Activated CD4-positive, alpha-beta T cell treated with anti-CD3 and anti-CD28 coated beads for 1 hour (primary cell): ENCODE measurements at places on chromosomes 3 and 15.

DNA sequence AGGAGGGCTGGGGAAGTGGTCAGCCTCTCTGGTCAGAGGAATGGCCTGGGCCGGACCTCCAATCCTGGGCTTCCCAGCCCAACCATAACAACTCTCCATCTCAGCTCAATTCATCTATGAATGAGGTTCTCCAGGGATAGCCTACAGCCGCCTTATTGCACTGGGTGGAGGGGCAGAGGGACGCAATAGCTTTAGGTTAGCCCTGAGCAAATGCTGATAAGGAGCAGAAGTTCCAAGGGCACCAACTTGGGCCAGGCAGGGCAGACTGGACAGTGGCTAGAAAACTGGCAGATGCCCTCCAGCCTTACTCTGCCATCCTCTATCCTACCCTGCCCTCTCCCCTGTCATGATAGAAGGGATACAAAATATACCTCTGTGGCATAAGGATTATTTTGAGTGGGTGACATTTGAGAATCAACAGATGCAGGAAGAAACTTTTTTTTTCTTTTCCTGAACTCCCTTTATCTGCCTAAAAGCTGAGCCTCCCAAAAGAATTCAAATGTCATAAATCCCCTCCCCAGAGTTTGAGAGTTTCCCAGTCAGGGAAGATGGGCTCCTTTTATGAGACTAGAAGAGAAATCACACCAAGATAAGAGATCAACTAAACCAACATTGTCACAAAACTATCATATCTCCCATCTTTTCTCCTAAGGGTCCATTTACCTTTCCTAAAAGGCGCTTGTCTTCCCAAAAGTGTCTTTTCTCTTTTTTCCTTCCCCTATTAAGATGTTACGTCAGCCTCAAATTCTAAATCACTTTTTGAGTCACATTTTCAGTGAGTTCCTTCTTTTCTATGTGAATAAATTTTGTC is 40.4 kb upstream of the C15orf39 start:
- no peak for DNase-seq

DNA sequence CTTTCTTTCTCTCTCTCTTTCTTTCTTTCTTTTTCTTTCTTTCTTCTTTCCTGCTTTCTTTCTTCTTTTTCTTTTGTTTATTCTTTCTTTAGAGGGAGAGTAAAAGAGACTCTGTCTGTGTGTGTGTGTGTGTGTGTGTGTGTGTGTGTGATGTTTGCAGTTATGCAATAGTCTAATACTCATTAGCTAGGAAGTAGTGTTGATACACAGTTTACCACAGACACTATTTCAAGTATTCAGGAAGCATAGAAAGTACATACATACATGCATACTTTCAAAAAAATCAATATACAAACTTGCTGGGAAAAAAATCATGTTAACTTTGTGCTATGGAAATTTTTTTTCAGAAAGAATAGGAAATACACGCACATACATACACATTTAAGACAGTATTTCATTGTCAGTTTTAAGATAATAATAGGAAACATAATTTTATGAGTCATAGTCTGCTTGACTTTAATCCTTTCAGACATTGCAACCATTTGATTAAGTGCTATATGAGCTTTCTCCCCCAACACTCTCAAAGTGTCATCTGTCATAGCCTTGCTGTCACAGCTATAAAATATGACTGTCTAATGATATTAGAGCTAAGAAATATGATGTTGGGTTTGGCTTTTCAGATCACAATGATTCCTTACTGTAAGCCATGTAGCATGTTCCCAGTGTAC is 74.9 kb upstream of the EPHA3 start:
- no peak for DNase-seq

- no peak for DNase-seq
These were observed 11.7 kb downstream of the EDEM1 start for GRCh38 chr3:5198986-5199731.

- DNase-seq: no peak
These were observed 36.9 kb upstream of the FILIP1L start for GRCh38 chr3:100151024-100151707.

DNA sequence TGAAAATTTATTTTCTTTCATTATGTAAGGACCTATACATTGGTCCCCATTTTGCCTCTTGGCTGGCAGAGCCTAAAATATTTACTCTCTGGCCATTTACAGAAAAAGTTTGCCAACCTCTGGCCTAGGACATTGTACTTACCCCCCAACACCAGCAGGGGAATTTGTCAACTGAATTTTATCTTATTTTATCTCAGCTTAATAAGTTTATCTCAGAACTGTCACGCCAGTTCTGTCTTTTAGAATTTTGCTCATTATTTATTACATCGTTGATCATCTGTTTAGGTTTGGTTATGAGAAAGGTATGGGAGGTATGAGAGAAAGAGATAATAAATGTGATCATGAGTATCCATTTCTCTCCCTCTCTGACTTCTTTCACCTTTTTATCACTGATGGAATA is 38.3 kb downstream of the CHD2 start:
- DNase-seq: no peak

DNA sequence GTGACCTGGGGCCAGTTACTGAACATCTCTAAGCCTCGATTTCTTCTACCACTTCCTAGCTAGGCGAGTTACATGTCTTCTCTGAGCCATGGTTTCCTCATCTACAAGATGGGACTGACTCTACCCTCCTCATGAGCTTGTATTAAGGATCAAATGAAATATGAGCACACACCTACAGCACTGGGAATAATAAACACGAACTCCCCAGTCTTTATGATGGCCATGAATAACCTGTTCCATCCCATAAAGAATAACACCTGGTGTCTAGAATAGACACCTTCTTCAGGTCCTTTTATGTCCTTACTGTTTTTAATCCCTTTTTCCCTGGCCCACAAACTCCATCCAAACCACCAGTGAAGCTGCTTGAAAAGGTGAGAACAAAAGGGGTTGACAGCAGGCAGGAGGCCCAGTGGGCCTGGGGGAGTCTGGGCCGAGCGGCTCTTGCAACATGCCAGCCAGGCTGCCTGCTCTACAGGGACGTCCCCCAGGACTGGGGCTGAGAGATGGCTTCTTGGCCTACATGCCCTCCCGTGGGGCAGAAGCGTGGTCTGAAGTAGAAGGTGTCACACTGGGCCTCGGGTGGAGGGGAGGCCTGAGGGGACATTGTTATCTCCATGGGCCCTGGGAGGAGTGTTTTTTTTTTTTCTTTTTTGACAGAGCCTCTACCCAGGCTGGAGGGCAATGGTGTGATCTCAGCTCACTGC is 178.2 kb downstream of the RAB11A start:
- no peak for DNase-seq

GRCh38 chr15:83809345-83809744 is 155.4 kb downstream of the ADAMTSL3 start:
- DNase-seq: no peak

- peak; percentile 11 for DNase-seq
These were observed 106.6 kb downstream of the SSR3 start for GRCh38 chr3:156448300-156448699.

DNA sequence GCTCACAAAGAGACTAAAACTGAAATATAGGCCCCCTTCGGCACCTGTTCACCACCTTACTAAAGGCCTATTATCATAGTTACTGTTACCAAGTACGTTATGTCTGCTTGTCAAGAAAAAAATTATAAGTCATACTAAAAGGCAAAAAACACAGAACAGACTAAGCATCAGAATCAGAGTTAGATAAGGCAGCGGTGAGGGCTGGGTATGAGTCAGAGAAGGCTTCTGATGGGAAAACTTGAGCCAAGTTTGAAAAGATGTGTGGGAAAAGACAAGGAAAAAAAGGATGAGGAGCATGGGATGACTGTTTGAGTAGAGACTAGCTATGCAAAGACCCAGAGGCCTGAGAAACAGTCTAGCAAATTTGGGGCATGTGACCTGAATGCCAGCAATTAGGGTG is 387.2 kb upstream of the SGO1 start:
- no peak for DNase-seq

GRCh38 chr3:190435618-190436017 is 14.1 kb downstream of the TMEM207 start:
- DNase-seq: no peak

- no peak for DNase-seq
These were observed 223.4 kb downstream of the NR2F2 start for GRCh38 chr15:96553931-96554330.

DNA sequence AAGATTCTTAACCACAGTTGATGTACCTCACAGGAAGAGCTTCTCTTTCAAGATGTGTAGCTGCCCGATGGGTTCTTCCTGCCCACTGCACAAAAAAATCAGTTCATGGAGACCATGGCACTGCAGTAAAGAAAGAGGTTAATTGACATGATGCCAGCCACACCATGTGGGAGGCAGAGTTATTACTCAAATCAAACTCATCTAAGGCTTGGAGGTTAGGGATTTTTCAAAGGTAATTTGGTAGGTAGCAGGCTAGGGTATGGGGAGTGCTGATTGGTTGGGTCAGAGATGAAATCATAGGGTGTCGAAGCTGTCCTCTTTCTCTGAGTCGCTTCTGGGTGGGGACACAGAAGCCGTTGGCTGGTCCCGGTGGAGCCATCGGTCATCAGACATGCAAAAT is 57.4 kb upstream of the BDH1 start:
- DNase-seq: no peak

DNA sequence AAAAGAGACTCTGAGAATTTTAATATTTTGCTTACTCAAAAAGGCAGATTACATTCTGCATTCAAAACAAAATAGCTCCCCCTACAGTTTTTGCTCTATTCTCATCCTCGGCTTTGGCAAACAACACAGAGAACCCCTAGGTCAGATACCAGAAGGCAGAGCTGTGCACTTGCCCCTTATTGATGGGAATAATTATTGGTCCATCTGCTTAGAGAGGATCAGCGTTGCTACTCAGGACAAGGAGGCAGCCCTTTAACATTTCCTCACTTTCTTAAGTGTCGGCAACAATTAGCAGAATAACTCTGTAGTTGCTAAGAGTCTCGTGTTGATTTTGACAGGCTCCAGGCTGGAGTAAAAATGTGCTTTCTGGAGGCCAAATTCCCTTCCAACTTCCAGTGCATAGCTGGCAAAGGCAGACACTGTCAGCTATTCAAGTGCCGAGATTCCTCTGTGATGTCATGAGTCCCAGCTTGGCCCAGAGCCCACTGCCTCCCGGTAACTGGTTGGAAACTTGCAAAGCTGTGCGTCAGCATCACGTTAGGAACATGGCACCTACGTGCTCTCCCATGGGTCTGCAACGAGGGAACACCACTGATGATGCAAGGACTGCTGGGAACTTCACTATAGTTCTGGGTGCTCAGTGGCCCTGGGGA is 482.7 kb upstream of the ADAMTS9 start:
- no peak for DNase-seq

DNA sequence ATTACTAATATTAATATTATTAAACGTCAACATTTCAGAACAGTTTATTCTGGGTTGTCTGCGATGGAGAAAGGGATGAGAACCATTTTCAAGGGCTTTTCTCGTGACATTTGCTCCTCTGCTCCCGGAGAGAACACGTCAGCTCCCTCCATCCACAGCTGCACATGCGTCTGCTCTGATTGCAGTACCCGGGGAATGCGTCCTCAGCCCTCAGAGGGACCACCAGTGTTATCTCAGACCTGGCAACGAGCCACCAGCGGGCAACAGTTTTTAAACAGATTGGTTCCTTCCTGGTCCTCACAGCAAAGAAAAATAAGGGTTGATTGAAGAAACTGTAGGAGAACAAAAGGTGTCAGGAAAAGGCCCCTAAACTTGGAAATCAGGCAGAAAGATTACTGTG is 202.2 kb upstream of the ADAMTS9 start:
- DNase-seq: no peak

GRCh38 chr3:155602307-155602706 is 142.6 kb downstream of the PLCH1 start:
- DNase-seq: no peak

- DNase-seq: no peak
These were observed 628.5 kb downstream of the ROBO2 start for GRCh38 chr3:77668376-77668775.

GRCh38 chr15:47565949-47566348 is 151.4 kb upstream of the SEMA6D start:
- no peak for DNase-seq

- no peak for DNase-seq
These were observed 198.7 kb downstream of the AKAP13 start for GRCh38 chr15:85578941-85579701.

GRCh38 chr3:155391104-155391503 is 97.6 kb upstream of the STRIT1 start:
- no peak for DNase-seq

DNA sequence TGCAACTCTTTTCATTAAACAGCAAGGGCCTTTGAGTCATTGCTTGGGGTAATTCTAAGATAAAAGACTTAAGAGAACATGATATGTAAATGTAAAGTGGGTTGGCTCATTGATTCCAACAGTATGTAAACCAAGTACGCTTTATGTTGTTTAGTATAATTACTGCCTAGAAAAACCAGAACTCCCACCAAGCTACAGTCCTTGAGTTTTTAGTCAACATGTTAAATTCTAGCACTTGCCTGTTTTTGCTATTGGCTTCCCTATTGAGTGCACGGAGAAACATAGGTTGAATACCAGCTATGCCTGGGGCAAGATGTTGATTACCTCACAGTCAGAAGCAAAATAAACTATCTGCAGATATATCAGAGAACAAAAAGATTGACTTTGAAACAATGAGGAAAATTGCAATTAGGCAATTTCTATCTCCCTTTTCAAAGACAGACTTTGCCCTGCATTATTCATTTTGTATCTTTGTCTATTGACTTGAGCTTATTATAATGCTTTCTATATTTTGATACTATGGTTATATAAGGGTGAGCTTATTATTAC is 179.3 kb downstream of the ZPLD1 start:
- no peak for DNase-seq

- no peak for DNase-seq
These were observed 41.2 kb upstream of the XCR1 start for GRCh38 chr3:46068501-46068900.

DNA sequence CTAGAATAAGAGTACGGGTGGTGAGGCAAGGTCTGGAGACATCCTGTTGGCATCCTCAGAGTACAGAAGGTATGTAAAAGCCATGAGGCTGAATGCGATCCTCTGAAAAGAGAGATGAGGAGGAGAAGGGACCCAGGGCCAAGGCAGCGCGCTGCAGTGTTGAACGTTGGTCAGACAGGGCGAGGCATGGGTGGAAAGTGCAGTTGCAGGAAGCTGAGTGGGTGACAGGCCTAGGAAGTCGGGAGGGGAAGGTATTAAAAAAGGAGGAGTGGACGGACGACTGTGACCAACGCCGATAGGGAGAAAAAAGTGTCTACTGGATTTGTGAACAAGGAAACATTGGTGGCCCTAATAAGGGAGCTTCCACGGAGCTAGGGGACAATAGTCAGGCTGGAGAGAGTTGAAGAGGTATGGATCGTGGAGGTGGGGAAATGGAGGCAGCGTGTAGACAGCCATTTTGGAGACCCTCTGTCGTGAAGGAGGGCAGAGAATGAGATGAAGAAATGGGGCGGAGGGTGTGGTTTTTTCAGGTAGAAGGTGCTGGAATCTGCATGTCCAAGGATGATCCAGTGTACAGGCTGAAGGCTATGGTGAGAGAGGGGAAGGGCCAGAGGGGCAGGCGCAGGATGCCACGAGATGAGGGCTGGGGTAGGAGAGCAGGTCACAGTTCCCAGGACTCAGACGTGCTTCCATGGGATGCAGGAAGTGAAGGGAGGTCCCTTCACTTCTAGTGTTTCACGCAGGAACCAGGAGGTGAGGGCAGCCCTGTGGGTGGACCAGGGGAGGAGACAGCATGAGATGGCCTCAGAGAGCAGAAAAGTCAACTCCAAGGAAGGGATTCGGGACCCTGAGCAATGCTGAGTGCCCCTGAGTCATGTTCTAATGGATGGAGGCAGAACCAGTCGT is 115.9 kb downstream of the ASB7 start:
- DNase-seq: no peak
